ENCODE measurements at places on chromosomes 12 and 14.

- DNase-seq: peak; percentile 36
Observed at GRCh38 chr14:59055439-59056045, 132.9 kb upstream of the DAAM1 start.

DNA sequence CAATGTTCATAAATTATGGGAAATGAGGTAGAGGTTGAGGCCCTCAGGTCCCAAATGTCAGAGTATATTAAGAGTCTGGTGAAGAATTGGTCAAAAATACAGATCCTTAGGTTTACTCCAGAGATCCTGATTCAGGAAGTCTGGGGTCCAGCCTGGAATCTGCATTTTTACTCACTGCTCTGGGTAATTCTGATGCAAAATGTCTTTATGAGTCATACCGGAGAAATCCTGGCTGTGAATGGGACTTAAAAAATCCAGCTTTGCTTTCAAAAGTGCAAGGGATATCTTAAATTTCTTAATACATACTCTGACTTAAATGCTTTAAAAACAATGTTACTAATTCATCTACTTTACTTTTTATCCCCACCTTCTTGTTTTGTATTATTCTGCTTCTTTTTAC, 74.5 kb downstream of the FERMT2 start:
- DNase-seq: no peak

DNA sequence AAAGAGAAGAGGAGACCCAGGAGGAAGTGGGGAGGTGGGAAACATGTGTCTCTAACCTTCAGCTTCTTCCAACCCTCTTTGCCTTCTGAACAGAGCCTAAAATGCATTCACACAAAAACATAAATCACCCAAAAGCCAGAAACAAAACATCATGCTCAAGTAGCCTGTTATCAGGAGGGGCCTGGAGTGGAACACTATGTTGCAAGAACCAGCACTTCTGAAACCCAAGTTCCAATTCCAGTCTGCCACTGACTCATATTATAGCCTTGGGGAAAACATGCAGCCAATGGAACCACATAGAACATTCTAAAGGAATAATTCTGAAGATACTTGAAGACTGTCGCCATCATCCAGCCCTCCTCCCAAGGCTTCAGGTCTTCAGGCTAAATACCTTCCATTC, 169.8 kb upstream of the PLXNC1 start:
- DNase-seq: no peak

DNA sequence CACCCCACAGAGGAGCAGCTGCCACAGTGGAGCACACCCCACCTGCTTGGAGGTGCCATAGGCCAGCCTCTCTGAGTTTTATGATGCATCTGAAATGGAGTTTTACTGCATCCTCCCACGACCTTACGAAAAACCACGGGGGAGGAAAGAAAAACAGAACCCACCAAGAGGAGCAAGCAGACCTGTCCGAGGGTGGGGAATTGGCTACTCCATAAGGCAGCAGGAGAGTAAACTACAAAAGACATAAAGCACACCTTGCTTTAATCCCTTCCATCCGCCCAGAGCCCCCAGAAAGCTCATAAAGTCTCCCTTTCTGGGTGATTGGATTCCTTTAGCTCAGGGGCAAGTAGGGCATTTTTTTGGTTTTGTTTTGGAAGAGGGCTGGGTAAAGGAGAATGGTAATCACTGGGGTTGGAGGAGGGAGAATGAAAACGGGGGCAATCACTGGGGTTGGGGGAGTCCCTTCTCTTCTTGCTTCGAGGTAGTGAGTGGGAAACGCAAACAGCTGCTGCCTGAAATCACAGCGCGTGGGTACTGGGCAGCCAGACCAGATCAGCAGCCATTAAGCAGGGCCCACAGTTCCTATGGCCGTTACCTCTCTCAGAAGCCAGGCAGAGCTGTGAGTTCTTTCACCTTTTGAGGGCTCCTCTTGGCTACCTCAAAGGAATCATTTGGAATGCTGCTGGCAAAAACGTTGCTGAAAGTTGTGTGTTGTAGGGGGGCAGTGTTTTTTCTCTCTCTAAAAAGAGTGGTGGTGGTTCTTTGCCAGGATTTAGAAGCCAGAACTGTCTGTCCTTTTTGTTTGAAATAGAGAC, 433.6 kb downstream of the ZFP36L1 start:
- DNase-seq: no peak

DNA sequence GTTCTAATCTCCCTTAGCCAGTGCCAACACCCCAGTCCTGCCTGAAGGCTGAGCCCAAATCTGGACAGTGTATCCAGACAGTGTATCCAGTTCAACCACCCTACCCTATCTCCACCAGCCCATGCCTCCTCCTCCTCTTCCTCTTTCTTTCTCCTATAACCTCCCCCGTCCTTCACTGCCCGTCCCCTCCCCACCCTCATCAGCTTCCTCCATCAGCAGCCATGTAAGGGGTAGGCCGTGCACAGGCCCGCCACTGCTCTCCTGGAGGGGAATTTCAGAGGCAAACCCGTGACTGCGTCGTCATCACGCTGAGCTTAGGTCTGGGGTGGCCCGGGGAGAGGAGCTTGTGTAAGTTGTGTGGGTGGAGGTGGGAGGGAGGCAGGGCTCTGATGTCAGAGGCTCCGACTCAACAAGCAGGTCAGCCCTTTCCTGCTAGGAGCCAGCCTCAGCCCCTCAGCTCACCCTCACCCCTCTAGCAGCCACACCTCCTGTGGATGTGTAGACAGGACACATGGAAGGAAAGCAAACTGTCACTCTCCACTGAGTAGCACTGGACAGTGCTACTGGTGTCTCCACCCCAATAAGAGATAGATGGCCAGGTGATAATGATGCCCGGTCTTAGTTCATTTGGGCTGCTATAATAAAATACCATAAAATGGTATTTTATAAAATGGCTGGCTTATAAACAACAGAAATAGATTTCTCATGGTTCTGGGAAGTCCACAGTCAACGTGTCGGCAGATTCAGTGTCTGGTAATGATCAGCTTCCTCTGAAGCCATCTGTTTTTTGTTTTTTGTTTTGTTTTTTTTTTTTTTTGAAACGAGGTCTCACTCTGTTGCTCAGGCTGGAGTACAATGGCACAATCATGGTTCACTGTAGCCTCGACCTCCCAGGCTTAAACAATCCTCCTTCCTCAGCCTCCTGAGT, 50.5 kb downstream of the IRF2BPL start:
- peak; percentile 76 for DNase-seq

GRCh38 chr14:75315144-75315543, 36.5 kb downstream of the FOS start:
- DNase-seq: no peak

DNA sequence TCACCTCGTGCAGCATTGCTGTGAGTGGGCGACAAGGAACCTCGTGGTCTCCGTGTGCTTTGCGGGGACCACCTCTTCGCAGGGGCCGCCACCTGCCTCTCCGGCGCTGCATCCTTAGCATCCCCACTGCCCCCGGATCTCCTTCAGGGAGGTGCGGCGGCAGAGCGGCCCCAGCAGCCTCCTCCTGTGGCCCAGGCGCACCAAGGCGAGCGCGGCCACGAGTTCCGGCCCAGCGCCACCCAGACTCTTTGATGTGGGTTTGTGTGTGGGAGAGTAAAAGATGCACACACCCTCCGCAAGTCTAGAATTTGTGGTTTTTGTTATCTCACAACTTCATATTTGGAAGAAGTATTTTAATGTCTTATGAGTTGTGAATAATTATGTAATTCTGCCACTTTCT, 118.8 kb upstream of the DIO3 start:
- DNase-seq: peak; percentile 71

DNA sequence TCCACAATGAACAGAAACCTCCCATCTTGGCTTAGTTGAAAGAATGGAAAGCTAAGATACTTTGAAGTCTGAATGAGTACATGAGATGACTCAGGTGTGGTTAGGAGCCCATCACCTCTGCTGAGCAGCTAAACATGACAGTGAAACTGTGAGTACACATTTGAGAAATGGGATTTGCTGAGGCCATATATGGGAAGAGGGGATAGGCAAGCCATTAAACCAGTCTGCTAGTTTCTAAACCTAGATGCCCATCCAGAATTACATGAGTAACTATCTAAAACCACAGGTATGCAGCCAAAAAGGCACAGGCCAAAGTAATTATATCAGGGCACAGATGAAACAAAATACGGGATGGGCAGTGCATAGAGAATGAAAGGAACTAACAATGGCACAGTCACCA, 41.2 kb downstream of the NKX2-1 start:
- no peak for DNase-seq

DNA sequence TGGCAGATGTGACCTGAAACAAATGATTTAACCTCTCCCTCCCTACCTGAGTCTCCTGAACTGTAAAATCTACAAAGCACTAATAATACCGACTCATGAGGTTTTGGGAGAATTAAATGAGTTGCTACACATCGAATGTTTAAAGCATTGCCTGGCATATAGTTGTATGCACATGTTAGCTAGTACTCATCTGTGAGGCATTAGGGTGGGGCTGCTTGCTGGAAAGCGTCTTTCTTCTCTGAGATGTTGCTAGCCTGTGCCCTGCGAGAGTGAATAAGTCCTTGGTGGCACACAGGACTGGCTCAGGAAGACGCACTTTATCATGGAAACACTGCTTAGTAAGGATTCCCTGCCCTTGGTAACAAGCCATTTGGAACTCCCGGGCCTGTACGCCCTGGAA, 6.1 kb downstream of the RAPGEF3 start:
- no peak for DNase-seq

- no peak for DNase-seq
Observed at GRCh38 chr14:79166171-79166570, 996.0 kb downstream of the NRXN3 start.

- no peak for DNase-seq
Observed at GRCh38 chr12:124517260-124518050, 50.0 kb downstream of the NCOR2 start.

GRCh38 chr14:105063056-105063455, 2.2 kb downstream of the GPR132 start:
- DNase-seq: no peak

DNA sequence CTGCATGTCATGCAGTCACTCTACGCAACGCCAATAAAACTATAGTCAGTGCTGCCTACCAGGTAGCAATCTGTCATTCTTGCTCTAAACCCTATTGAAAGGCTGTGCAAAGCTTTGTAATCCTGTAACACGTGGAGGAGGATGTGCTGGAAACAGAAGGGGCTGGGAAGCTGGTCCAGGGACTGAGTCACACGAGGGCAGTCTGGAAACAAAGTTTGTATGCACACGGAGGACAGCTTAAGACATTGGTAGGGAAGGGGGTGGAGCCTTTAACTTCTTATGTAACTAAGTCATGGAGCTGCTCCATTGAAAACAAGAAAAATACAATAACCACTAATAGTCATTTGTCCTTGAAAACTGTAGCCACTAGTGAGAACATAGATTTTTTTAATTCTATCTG, 128.0 kb downstream of the BCAT1 start:
- DNase-seq: no peak

DNA sequence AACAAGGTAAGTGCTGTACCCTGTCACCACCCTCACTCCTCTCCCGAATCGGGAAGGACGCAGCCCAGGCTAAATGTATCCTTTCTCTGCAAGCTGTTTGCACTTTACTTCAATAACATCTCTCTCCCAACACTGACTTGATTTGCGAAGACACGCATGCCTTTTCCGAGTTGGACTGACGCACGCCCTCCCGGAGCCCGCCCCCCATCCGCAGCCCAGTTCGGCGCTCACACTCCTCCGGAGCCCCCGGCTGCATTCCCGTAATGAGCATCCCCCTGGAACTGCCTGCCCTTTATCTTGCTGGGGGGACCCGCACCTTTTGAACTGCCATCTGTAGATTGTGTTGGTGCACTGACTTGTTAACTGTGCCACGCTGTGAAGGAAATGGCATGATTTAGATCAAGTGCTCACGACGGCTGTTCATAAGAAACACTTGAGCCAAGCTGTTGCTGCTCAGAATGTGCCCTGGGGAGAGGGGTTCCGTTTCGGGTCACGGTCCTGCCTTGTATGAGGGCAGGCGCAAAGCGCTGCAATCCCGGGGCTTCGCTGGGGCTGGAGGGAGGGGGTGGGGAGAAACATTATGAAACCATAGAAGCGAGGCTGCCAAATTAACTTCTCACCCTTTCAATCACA, 176.6 kb upstream of the CDKN3 start:
- DNase-seq: no peak

GRCh38 chr12:2583091-2583497, 211.7 kb upstream of the FKBP4 start:
- DNase-seq: no peak

GRCh38 chr14:31746326-31746725, 185.1 kb downstream of the NUBPL start:
- no peak for DNase-seq

GRCh38 chr12:23523339-23523738, 426.1 kb downstream of the SOX5 start:
- no peak for DNase-seq

- no peak for DNase-seq
Observed at GRCh38 chr12:117816-118345, 51.3 kb downstream of the IQSEC3 start.

- no peak for DNase-seq
Observed at GRCh38 chr12:52969828-52970569, 21.1 kb downstream of the KRT18 start.

- no peak for DNase-seq
Observed at GRCh38 chr12:57319678-57320469, 68.9 kb upstream of the STAC3 start.

DNA sequence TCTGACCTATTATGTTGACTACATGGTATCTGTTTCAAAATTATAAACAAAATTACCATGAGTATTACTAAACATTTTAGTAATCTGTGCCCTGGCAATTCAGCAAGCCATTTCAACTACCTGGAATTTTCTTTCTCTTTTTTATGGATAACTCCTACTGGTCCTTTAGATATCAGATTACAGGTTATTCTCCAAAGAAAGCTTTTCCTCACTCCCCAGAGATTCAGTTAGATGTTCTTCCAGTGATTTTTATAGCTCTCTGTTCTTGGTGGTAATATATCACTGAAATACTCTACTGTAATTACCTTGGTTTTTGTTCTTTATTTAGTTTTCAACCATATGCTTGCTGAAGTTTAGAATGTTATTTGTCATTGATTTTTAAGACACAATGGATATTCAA, 930.2 kb upstream of the FOXG1 start:
- DNase-seq: no peak

DNA sequence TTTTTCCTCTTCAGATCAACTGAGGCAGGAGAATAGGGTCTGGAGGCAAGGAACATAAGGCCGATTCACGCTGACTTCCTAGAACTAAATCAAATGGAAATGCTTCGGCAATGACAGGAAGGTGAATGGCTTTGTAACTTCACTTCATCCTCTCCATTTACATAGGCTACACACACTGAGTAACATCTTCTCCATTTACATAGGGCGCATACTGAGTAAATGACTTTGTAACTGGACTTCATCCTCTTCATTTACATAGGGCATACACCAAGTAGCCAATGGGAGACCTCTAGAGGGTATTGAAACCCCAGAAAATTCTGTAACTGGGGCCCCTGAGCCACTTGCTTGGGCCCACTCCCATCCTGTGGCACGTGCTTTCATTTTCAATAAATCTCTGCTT, 71.0 kb upstream of the CPSF6 start:
- no peak for DNase-seq
